Keratinocyte (primary cell): ENCODE measurements at places on chromosomes 11 and 22. TPM values are rescaled to one million over a fixed set of nuclear protein-coding genes. Genes with fewer than 3 reads are reported as not detected.

Gene GALNT18
- 27.2 to 35.5 TPM (median 29.3 TPM) in 3 replicates for polyA plus RNA-seq

Gene SAA4
- polyA plus RNA-seq = 0.17 TPM in 1 of 3 replicates, not detected in the others

Gene KDM4D
- polyA plus RNA-seq = 0.48 to 1.2 TPM (median 1.1 TPM) in 3 replicates

Gene OR2AT4
- not detected in 3 replicates for polyA plus RNA-seq

Gene SCGB1D2
- polyA plus RNA-seq = not detected in 3 replicates

- no peak overlapping the region for H3K4me3 ChIP-seq
- no peaks in the 10 kb centered on the region for H3K27me3 ChIP-seq
- no peak overlapping the region for H3K27ac ChIP-seq
- H3K4me1 ChIP-seq = peaks cover 8% of the 10 kb centered on the region
- no peaks in the 10 kb centered on the region for H3K36me3 ChIP-seq
Observed at GRCh38 chr22:40156001-40156516, 21.7 kb upstream of the TNRC6B start.

GRCh38 chr11:85685820-85686459 lies at the start of gene CCDC89:
Gene CCDC89, minus strand, starts transcription at chr11:85686195. Its CDS starts 65 bp downstream, at chr11:85686130.
- H3K27ac ChIP-seq = no peak within 1 kb of the TSS
- no peaks in the 10 kb centered on the region for H3K27me3 ChIP-seq
- peak; percentile 32 for DNase-seq
- H3K36me3 ChIP-seq = no peaks in the 10 kb centered on the region
- no peaks in the 10 kb centered on the region for H3K4me1 ChIP-seq

DNA sequence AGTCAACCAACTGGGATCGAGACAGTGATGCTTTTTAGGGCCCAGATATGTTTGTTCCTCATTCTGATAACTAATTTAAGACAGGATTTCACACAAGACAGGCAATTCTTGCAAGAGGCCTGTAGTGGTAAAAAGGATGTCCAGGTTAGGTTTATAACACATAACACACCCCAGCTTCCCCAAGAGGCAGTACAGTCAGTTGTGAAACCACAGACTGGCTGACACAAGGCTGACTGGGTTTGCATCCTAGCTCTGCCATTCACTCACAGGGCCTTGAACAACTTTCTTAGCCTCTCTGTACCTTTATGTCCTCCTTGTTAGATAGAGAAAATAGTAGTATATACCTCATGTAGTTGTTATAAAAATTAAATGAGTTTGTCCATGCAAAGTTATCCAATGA lies 55.0 kb upstream of the PTH start:
- H3K27ac ChIP-seq = no peak overlapping the region
- H3K4me1 ChIP-seq = no peaks in the 10 kb centered on the region
- DNase-seq = no peak
- no peaks in the 10 kb centered on the region for H3K27me3 ChIP-seq
- H3K36me3 ChIP-seq = no peaks in the 10 kb centered on the region
- H3K4me3 ChIP-seq = no peak overlapping the region

- no peak for DNase-seq
- peaks cover 77% of the 10 kb centered on the region for H3K36me3 ChIP-seq
- peaks cover 17% of the 10 kb centered on the region for H3K4me1 ChIP-seq
- no peak overlapping the region for H3K27ac ChIP-seq
Observed at GRCh38 chr11:64259533-64260067, 8.3 kb downstream of the PLCB3 start.

DNA sequence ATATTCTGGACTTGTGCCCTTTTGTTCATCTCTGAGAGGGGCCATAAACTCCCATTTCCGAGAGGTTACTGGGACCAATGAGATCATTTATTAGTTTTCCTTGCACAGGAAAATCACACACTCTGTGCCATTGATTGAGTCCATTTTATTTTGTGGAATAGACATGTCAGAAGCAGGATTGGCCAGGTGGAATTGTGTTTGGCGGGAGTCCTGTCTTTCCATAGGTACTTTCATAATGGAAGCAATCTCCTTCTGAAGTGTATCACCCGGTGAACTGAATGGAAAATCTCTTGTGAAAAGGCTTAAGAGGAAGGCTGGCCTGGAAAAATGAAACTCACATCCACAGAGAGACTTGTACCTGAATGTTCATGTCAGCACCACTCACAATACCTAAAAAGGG lies 63.0 kb upstream of the PARVG start:
- no peak overlapping the region for H3K4me3 ChIP-seq
- no peaks in the 10 kb centered on the region for H3K4me1 ChIP-seq
- H3K36me3 ChIP-seq = no peaks in the 10 kb centered on the region
- no peak for DNase-seq

DNA sequence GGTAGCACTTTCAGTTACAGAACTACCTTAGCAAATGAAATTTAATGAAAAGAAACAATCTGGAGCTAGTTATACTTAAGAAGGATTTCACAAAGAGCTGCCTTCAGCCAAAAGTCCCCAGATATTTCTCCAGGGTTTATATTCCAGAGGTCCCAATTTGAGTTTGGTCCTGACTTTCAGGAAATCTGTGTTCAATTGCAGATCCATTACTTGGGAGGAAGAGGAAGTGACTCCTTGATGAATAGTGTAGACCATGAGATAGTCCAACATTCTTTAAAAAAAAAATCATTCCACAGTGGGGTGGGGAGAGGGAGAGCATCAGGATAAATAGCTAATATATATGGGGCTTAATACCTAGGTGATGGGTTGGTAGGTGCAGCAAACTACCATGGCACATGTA lies 117.6 kb upstream of the ARHGAP20 start:
- no peak overlapping the region for H3K27ac ChIP-seq
- peaks cover 41% of the 10 kb centered on the region for H3K4me1 ChIP-seq
- DNase-seq = no peak
- H3K36me3 ChIP-seq = no peaks in the 10 kb centered on the region

DNA sequence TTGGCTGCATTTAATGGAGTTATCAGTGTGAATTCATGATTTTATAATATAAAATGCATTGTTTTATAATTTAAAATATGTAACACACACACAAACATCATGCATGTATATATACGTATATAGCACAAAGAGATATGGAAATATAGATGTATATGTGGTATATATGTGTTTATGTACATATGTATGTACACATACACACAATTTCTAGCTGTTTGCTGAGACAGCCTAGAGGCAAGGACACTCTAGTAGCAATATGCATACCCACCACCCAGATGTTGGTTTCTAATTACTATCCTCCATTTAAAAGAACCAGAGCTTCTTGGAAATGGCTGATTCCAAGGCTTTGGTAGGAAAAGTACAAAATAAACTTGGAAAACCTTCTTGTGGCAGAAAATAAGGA lies 50.4 kb downstream of the RBFOX2 start:
- no peaks in the 10 kb centered on the region for H3K4me1 ChIP-seq
- peaks cover 2% of the 10 kb centered on the region for H3K36me3 ChIP-seq
- H3K4me3 ChIP-seq = no peak overlapping the region
- H3K27me3 ChIP-seq = no peaks in the 10 kb centered on the region
- DNase-seq = no peak

GRCh38 chr11:99893811-99894210 lies 793.3 kb upstream of the ARHGAP42 start:
- H3K27ac ChIP-seq = no peak overlapping the region
- no peaks in the 10 kb centered on the region for H3K27me3 ChIP-seq
- H3K4me3 ChIP-seq = no peak overlapping the region
- no peaks in the 10 kb centered on the region for H3K36me3 ChIP-seq

DNA sequence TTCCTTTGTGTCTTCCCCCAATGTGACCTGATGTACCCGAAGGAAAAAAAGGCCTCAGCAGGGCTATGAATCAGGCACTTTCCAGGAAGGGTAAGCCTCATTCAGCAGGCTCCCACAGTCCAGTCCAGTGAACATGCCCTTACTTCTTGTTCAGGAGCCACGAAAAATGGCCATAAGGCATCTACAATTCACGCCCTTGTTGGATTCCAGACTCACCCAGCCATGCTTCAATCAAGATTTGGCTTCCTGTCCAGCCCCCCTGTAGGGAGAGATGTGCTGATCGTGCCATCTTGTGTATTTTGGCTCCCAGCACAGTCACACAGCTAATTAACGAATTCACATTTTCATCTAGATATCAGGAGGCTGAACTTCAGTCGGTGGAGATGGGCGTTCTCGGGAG lies 9.9 kb upstream of the KCNJ5 start:
- peaks cover 9% of the 10 kb centered on the region for H3K27me3 ChIP-seq
- no peak for DNase-seq
- H3K4me1 ChIP-seq = no peaks in the 10 kb centered on the region
- no peak overlapping the region for H3K4me3 ChIP-seq
- no peak overlapping the region for H3K27ac ChIP-seq

- peaks cover 3% of the 10 kb centered on the region for H3K4me1 ChIP-seq
- H3K36me3 ChIP-seq = no peaks in the 10 kb centered on the region
- no peaks in the 10 kb centered on the region for H3K27me3 ChIP-seq
- H3K27ac ChIP-seq = no peak overlapping the region
Observed at GRCh38 chr22:33780531-33781136, 139.6 kb downstream of the LARGE1 start.

DNA sequence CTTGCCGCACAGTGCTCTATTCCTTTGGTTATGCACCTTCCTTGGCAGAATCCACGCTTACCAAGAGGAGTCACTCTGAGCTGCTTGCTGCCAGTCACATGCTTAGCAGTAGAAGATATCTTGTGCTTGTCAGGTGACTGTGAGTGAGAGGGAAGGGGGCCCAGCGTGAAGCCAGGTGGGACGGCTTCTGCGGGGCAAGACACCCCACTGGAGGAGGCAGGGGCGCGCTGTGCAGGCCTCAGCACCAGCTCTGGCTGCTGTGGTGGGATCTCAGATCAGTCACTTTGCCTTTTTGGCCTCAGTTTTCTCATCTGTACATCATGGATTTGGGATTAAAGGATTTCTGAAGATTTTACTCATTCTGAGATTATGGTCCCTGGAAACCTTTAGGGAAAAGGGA lies 63.9 kb upstream of the B3GAT1 start:
- no peak overlapping the region for H3K4me3 ChIP-seq
- no peak overlapping the region for H3K27ac ChIP-seq
- H3K4me1 ChIP-seq = no peaks in the 10 kb centered on the region
- H3K27me3 ChIP-seq = no peaks in the 10 kb centered on the region
- DNase-seq = no peak

DNA sequence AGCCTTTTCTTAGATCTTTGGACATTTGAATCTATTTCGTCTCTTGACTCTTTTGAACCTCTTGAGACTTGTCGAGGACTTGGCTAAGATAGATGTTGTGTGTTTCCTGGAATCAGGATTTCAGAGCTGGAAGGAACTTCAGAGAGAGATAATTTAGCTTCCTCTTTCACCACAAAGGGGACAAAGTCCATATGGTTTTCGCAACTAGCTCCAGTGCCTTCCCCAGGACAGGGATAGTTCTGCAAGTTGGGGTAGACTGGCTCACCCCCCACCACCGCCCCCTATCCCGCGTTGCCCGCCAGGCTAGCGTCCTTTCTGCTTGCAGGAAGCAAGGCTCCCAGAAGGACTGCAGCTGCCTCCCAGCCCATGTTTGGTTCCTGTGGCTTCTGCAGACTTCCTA lies 75.7 kb upstream of the MYO18B start:
- no peak overlapping the region for H3K4me3 ChIP-seq
- H3K27me3 ChIP-seq = no peaks in the 10 kb centered on the region
- no peak for DNase-seq
- no peaks in the 10 kb centered on the region for H3K36me3 ChIP-seq
- peaks cover 7% of the 10 kb centered on the region for H3K4me1 ChIP-seq
- H3K27ac ChIP-seq = no peak overlapping the region

- H3K27ac ChIP-seq = no peak overlapping the region
- no peak for DNase-seq
- H3K36me3 ChIP-seq = no peaks in the 10 kb centered on the region
- H3K27me3 ChIP-seq = peaks cover 12% of the 10 kb centered on the region
Observed at GRCh38 chr22:45448431-45448830, 34.9 kb downstream of the RIBC2 start.
